Fibroblast of skin of scalp (primary cell): ENCODE measurements at places on chromosomes 3 and 15.

DNA sequence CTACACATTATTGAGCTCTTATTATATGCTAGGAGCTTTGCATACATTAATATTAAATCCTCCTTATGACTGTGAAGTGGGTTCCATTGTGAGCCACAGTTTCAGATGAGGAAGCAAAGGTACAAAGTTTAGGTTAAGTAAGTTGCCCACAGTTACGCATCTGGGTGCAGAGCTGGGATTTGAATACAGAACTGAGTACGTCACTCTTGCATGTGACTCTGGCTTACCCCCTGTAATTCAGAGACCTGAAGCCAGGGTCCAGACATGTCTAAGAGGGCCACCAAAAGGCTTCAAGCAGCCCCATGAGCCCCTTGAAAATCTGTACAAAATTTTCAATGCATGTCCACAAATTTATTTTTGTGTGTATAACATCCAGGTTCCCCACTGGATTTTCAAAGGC lies 71.8 kb downstream of the KLF15 start:
- no peak for DNase-seq

DNA sequence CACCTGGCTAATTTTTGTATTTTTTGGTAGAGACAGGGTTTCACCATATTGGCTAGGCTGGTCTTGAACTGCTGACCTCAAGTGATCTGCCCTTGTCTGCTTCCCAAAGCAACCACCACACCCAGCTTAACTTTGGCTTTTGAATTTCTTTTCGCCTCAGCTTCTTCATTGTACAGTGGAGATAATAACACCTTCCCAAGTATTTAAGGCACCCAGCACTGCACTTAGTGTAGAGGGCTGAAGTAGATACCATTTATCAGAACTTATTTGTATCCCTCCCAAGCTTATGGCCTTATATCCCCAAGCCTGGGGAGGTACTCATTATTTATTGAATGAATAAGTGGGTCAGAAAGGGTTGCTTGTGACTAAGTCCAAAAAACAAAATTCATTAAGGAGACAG lies 2.3 kb downstream of the SQOR start:
- no peak for DNase-seq

DNA sequence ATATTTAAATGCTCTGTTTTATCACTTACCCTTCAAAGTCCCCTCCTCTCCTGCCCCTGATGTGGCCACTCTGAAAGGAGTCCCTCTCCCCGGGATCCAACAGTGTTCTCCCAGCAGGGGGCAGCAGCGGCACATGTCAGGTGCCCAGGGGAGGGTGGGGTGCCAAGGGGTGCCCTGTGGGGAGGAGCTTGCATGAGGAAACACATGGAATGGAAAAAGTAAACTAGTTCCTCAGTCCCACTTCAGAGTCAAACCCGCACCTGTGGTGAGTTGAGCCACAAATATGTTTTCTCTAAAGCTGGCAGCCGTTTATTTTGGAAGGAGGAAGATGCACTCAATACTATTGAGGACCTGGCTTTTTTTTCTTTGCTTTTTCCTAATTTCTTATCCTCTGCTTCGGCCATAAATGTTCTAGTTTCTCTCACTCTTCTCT lies 30.1 kb upstream of the NRROS start:
- DNase-seq, result peak; percentile 79

GRCh38 chr15:72792431-72792830 lies 8.9 kb upstream of the ADPGK start:
- DNase-seq, result no peak

DNA sequence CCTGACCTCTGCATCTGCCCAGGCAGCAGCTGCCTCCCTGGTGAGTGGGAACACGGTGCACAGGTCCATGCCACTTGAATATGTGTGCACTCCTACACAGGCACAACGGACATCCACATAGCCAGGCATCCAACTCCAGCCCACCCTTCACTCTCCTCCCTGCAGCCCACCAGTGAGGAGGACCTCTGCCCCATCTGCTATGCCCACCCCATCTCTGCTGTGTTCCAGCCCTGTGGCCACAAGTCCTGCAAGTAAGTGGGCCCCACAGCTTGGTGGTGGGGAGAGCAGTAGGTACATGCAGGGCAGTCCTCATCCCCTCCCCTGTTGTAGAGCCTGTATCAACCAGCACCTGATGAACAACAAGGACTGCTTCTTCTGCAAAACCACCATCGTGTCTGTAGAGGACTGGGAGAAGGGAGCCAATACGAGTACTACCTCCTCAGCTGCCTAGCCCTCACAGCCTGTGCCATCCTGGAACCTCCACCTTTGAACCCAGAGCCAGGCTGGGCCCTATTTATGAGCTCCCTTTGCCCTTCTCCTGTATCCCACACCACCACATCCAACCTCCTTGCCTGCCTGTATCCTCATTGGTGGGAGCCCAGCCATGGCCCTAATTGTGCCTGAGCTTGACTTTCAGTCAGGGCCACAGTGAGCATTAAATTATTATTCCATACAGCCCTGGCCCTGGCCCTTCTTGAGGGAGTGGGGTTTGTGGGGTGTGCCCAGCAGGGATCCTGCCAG lies 1.5 kb upstream of the AMIGO3 start:
- DNase-seq, result no peak
